Suppressor macrophage (primary cell): ENCODE measurements at places on chromosomes 7 and 10.

- no peak for DNase-seq
These were observed 61.6 kb upstream of the SRPK2 start for GRCh38 chr7:105450177-105450861.

- no peak for DNase-seq
These were observed 379.7 kb downstream of the RPS24 start for GRCh38 chr10:78413076-78414055.

GRCh38 chr7:91892821-91893340, 12.4 kb upstream of the MTERF1 start:
- DNase-seq: no peak

GRCh38 chr10:12707461-12708185, 293.9 kb downstream of the CCDC3 start:
- peak; percentile 43 for DNase-seq

GRCh38 chr10:53619671-53620070, 847.1 kb upstream of the MBL2 start:
- no peak for DNase-seq

DNA sequence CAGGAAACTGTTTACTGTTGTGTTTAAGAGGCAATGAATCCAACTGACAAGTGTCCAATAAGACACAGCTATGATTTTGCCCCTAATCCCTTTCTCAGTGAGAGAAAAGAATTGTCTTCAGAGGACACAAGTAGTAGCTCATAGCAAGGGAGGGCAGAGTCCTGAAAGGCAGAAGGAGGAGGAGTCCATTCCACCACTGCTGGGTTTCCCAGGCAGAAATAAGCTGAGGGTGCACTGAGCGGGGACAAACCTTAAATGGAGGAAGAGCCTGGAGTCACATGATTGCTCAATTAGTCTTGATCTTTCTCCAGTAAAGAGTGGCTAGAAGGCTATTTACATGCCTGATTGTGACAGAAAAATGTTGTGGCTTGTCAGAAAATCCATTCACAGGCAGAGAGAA, 573.8 kb downstream of the POM121L12 start:
- DNase-seq: no peak

DNA sequence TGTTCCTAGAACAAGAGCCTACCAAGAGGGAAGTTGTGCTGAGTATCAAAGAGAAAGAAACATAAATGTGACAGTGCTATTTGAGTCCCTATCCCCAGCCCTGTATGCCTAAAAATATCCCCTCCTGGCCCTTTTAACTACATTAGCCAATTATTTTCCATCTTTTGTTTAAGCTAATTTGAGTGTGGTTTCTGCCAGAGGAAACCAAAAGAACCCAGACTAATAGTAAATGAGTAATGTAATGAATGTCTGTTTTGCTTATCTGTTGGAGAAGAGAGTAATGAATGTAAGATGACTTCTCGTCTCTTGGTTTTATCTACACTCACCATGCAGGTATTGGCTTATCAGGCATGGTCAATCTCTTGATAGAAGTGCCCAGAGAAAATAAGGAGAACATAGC, 134.4 kb upstream of the CDK1 start:
- DNase-seq: no peak

GRCh38 chr10:77832238-77832637, 94.3 kb downstream of the DLG5 start:
- DNase-seq: no peak

- no peak for DNase-seq
These were observed 389.0 kb downstream of the GRID1 start for GRCh38 chr10:85977642-85978041.

GRCh38 chr7:108667216-108667615, 97.5 kb downstream of the DNAJB9 start:
- DNase-seq: no peak

DNA sequence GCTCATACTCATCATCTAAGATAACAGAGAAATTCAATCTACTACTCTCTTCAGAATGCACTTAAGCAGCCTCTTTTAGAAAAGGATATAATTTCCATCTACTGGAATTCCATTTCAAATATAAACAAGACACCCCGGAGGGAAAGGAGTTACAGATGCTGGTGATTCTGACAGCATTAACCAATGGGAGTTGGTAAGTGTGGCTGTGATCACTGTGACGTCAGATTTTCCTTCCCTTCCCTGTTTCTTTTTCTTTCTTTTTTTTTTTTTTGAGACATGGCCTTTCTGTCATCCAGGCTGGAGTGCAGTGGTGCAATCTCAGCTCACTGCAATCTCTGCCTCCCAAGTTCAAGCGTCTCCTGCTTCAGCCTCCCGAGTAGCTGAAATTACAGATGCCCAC, 106.6 kb downstream of the ACTR3B start:
- no peak for DNase-seq

DNA sequence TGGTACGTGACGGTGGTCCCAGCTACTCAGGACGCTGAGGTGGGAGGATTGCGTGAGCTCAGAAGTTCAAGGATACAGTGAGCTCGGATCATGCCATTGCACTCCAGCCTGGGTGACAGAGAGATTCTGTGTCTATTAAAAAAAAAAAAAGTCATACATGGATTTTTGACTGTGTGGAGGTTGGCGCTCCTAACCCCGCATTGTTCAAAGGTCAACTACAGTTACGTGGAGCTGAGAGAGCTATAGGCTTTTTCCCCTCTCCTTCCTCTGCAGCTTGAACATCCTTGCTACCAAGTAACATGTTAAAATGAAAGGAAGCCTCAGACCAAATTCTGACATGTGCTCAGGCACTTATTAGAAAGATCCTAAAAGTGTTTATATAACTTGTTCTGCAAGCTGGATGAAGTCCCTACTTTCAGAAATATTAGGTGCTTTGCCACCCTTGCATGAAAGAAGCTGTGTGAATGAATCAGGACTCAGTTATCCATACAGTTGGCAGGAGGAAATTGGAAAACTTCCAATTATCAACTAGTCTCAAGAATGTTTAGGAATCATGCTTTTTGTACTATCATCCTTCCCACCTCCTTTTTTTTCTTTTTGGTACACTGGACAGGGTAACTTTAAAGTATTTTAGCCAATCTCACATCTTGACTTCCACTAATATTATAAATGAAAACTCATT, 12.5 kb upstream of the ST7 start:
- no peak for DNase-seq

GRCh38 chr7:128841921-128842673, 11.9 kb downstream of the FLNC start:
- peak; percentile 78 for DNase-seq

GRCh38 chr7:26534649-26535482, 243.2 kb downstream of the SNX10 start:
- DNase-seq: no peak

DNA sequence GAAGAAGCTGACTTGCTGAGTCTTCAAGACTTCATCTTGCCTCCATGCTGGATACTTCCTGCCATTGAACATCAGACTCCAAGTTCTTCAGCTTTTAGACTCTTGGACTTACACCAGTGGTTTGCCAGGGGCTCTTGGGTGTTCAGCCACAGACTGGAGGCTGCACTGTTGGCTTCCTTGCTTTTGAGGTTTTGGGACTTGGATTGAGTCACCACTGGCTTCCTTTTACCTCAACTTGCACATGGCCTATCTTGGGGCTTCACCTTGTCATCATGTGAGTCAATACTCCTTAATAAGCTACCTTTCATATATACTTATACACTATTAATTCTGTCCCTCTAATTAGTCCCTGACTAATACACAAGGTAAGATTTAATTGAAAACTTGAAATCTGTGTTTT, 361.7 kb upstream of the SEMA3C start:
- no peak for DNase-seq

DNA sequence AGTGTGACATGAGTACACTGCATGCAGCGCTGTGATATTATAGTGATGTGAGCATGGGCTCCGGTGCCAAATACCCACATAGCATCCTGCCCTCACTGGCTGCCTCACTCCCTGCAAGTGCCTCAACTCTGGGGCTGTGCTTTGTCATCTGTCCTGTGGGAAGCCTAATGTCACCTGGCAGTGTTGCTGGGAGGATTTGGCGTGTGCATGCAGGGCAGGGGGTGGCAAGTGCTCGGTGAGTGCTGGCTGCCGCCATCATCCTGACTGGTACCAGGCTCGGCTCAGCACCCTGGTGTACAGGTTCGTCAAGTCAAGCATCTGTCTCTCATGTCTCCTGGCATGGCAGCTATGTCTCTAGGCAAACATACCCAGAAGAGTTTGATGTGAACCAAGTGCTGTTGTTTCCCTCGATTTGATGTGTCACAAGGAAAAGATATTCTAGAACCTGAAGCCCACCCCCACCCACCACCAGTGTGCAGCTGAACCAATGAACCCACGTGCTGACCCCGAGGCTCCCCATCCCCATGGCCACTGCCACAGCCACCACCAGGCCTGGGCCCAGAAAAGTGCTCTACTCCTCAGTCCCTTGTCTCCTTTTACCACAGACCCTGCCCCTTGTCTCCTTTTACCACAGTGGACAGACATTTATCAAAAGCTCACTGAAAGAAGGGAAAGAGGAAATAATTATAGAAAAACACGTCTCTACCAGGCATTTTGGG, 135.8 kb downstream of the MAPK8 start:
- no peak for DNase-seq

DNA sequence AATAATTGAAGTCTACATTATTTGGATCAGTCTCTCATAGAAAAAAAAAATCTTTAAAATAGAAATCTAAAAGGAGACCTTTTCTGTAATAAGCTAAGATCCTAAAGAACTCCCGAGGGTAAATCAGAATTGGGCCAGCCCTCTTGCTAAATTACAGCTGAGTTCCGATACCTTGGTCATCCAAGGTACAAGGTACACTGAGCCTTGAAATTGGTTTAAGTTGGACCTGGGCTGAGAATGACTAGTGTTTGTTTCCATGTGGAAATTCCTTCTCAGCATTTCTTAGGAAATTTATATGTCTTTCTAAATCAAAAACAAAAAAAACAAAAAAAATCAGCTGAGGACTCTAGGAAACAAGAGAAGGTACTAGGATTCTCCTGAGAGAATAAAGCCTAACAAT, 64.9 kb downstream of the DNMBP start:
- no peak for DNase-seq

DNA sequence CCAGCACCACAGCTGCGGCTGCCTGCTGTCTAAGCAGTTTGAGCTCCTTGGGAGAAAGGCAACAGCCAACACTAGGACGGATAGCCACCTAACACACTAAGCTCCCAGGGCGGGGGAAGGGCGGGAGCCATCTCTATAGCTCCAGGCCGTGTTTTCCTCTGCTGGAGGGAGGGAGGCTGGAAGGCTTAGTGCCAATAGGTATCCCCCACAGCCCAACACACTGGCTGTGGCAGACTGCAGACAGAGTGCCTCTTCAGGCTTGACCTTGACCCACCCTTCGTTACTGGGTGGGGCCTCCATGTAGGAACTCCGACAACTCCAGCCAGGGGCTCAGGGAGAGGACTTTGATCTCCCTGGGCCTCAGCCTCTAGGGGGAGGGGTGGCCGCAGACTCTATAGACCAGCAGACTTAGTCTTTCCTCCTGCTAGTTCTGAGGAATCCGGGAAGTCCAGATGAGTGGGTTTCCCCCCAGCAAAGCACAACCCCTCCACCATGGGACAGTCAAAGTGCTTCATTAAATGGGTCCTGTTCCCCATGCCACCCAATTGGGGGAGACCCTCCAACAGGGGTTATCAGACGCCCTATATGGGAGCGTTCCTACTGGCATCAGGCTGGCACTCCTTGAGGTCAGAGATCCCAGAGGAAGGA, 314.4 kb upstream of the MKI67 start:
- no peak for DNase-seq

- no peak for DNase-seq
These were observed 172.8 kb downstream of the ZMYND11 start for GRCh38 chr10:308101-308500.

DNA sequence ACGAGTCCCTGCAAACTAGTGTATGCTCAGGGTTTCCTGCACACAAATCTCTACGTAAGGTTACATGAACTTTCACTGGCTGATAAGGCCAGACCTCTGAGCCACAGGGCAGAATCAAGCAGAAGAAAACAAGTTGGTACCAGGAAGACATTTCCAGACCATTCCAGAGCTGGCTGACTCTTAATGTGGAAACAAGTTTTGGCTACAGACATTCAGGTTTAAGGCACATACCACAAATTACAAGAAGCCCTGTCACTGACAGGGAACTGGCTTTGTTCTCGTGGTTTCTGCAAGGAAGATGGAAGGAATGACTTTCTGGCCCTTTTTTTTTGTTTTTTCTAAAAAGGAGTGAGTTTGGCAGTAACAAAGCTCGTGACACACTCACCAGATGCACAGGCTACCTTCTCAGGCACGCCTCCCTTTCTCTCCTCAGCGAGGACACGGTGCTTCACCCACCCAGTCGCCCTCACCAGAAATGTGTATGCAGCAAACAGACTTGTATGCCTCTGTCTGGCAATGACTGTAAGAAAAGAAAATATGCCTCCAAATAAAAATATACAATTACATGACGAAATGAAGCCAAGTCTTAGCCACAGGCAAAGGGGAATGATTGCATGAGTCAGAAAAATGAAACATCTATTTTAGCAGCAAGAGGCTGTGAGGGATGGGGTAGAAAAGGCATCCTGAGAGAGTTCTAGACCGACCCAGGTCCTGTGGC, 22.6 kb downstream of the PLAC9 start:
- no peak for DNase-seq

- no peak for DNase-seq
These were observed 58.7 kb downstream of the ARHGAP21 start for GRCh38 chr10:24664991-24665390.

GRCh38 chr7:28955718-28956607, 2.2 kb downstream of the TRIL start:
- DNase-seq: peak; percentile 71

GRCh38 chr10:91340613-91341362, 69.4 kb upstream of the HECTD2 start:
- no peak for DNase-seq

GRCh38 chr7:15947754-15948153, 261.3 kb upstream of the MEOX2 start:
- no peak for DNase-seq

DNA sequence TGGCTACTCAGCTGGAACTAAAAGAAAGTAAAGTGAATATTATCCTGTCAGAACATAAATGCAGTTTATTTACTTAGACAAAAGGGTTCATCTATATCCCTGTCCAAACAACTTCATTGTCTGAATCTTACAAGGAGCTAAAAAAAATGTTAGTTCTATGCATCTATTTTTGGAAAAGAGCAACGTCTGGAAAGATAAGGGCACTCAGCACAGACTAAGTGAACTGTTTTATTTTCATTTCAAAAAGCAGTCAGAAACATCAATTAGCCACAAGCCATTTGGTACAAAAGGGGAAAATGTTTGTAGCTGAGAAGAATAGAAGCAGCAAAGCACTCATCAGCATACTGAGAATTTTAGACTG, 245.5 kb downstream of the FOXP2 start:
- DNase-seq: no peak

- DNase-seq: no peak
These were observed 4.8 kb downstream of the INA start for GRCh38 chr10:103281753-103282152.

DNA sequence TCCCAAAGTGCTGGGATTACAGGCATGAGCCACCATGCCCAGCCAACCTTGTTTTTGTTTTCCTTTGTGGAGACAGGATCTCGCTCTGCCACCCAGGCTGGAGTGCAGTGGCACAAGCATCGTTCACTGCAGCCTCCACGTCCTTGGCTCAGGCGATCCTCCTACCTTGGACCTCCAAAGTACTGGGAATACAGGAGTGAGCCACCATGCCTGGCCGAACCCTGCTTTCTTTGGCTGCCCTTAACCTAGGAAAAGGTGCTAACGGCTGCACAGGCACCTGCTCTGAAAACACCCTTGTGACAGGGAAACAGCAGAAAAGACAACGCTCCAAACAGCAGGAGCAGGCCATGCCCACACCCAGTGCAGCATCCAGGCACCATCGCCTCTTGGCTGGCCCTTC, 71.9 kb downstream of the OAT start:
- DNase-seq: no peak

- no peak for DNase-seq
These were observed 36.2 kb upstream of the EFCAB10 start for GRCh38 chr7:105617280-105618015.
